CD4-positive, alpha-beta T cell (primary cell): ENCODE measurements at places on chromosomes 1 and 21.

DNA sequence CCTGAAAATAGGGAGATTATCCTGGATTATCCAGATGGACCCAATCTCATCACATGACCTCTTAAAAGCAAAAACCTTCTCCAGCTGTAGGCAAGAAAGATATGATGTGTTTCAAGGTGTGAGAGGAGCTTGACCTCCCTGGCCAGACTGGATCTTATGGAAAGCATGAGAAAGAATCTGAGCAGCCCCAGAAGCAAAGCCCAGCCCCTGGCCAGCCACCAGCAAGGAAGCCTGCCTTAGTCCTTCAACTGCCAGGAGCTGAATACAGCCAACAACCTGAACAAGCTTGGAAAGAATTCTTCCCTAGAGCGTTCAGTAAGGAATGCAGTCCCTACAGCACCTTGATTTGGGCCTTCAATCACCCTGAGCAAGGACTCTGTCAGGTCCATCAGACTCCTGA is 375.0 kb upstream of the CHRM3 start:
- H3K27me3 ChIP-seq, result no peaks in the 10 kb centered on the region
- no peaks in the 10 kb centered on the region for H3K36me3 ChIP-seq
- H3K4me1 ChIP-seq, result no peaks in the 10 kb centered on the region
- no peak overlapping the region for H3K4me3 ChIP-seq
- no peak for DNase-seq
- no peak overlapping the region for H3K27ac ChIP-seq

DNA sequence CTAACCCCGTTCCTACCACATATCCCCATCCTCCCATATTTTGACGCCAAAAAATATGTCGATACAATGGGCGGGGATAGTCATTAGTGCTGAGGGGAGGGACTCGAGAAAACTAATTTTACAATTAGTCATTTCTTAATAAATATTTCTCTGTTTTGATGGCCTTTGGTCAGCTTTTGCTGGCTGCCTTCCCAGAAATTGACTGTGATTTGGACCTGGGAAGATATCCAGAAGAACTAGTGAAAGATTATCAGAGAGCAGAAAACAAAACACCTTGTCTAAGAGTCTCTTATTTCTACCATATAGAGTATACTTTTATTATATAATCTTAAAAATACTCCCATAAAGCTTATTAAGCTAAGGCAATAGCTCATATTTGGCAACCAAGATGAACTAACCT is 247.6 kb downstream of the MRPL39 start:
- no peaks in the 10 kb centered on the region for H3K4me1 ChIP-seq
- no peak overlapping the region for H3K27ac ChIP-seq
- H3K4me3 ChIP-seq, result no peak overlapping the region
- no peaks in the 10 kb centered on the region for H3K36me3 ChIP-seq
- DNase-seq, result no peak
- no peaks in the 10 kb centered on the region for H3K27me3 ChIP-seq

DNA sequence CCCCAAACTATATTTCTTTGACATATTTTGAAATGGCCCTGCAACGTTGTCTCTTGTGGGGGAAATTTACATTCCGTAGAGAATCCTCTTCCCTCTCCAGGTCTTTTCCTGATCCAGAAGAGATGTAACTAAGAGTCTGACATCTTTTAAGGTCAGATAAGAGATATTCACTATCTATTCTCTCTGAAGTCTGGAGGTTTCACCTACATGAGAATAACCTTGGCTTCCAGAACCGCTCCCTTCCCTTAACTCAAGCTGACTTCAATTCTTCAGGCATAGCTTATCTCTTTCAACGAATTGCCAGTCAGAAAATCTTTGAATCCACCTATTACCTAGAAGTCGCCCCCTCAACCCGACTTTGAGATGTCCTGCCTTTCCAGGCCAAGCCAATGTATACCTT is 9.9 kb downstream of the FCRLB start:
- H3K4me1 ChIP-seq, result peaks cover 25% of the 10 kb centered on the region
- no peak overlapping the region for H3K27ac ChIP-seq
- DNase-seq, result no peak
- H3K4me3 ChIP-seq, result no peak overlapping the region

DNA sequence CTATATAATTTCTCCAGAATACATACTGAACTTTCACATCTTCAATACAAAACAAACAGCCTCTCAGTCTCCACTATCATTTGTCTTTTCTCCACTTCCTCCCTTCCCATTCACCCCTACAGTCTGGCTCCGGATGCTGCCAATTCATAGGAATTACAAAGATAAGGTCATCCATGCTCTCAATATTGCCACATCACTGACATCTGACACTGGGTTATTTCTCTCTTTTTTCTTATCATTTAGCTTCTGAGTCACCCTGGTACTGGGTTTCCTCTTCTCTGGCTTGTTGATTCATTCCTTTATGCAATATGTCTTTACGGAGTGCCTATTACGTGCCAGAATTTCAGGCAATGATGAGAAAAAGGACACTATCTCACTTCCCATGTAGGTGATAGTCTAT is 3.1 kb upstream of the SH3BP5L start:
- peaks cover 31% of the 10 kb centered on the region for H3K4me1 ChIP-seq
- no peak overlapping the region for H3K27ac ChIP-seq
- peak; percentile 51 for DNase-seq
- peaks cover 5% of the 10 kb centered on the region for H3K36me3 ChIP-seq
